ENCODE measurements at places on chromosomes 7 and 10. TPM values are rescaled to one million over a fixed set of nuclear protein-coding genes. Genes with fewer than 3 reads are reported as not detected.

GPR26 gene
- total RNA-seq, result not detected

DNA sequence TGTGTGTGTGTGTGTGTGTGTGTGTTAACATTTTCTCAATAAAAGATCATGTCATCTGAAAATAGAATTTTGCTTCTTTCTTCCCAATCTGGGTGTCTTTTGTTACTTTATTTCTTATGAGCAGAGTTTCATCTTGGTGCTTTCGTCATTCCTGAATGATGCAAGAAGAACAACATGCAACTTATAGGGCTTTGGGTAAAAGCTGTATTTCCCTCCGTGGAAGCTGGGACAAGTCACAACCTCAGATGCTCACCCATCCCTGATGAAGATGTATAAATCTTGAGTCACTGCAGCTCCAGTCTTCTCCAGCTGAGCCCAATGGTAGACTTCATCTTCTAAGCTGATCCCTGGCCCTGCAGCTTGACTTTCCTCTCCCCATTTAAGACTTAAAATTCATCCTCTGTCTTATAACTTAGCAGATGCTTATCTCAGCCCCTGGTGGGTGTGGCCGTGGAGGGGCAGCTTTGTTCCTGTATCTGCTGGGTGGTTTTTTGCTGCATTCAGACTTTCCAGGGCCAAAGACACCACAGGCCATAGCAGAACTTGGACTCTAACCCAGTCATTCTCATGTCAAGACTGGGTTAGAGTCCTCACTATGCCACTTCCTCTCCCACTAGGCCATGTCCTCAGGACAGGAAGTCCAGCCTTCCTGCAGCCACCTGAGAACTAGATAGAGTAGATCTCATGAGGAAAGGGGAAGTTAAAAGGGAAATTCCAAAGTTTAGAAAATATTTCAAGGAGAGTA lies 356.4 kb downstream of the TNS3 start:
- H3K4me3 ChIP-seq, result no peak overlapping the region
- DNase-seq, result no peak
- no peak overlapping the region for H3K27ac ChIP-seq
- H3K36me3 ChIP-seq, result no peaks in the 10 kb centered on the region

DNA sequence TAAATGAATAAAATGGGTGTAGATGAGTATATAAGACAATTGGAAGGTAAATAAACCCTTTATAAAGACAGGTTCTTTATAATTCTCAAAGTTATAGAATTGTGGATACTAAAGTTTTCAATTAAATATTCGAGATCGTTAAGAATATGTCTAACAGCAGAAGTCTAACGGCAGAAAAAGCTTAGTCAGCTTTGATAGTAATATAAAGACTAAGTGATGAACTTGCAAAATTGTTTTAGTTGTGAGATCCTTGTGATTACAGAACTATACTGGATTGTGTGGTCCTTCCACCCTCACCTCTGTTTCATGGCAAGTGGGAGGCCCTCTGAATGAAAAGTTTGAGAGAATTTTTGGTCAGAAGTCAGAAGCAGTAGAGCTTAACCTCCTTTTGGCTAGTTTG lies 2.3 kb downstream of the THNSL1 start:
- peaks cover 6% of the 10 kb centered on the region for H3K36me3 ChIP-seq
- DNase-seq, result no peak

PSD gene
- total RNA-seq, result 37.4 TPM

DNA sequence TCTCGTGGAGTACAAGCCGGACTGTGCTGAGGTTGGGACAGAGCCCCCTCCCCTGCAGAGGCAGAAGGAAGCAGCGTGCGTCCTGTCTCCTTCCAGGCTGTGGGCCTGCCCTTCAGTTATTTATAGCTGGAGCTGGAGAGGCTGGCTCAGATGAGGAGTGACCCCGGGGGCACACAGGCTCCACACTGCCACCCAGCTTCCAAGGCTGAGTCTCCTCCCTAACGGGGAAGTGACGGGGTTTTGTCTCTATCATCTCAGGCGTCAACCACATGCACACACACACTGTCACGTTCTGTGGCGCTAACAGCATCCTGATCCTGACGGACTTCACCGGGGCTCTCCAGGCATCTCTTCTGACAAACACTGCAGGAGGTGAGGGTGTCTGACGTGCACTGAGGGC lies 25.4 kb downstream of the AMZ1 start:
- peak overlapping the region; percentile 50 for H3K4me3 ChIP-seq
- H3K36me3 ChIP-seq, result peaks cover 14% of the 10 kb centered on the region
- peaks cover 35% of the 10 kb centered on the region for H3K4me1 ChIP-seq
- no peaks in the 10 kb centered on the region for H3K27me3 ChIP-seq

LEP gene
- total RNA-seq, result not detected

DNA sequence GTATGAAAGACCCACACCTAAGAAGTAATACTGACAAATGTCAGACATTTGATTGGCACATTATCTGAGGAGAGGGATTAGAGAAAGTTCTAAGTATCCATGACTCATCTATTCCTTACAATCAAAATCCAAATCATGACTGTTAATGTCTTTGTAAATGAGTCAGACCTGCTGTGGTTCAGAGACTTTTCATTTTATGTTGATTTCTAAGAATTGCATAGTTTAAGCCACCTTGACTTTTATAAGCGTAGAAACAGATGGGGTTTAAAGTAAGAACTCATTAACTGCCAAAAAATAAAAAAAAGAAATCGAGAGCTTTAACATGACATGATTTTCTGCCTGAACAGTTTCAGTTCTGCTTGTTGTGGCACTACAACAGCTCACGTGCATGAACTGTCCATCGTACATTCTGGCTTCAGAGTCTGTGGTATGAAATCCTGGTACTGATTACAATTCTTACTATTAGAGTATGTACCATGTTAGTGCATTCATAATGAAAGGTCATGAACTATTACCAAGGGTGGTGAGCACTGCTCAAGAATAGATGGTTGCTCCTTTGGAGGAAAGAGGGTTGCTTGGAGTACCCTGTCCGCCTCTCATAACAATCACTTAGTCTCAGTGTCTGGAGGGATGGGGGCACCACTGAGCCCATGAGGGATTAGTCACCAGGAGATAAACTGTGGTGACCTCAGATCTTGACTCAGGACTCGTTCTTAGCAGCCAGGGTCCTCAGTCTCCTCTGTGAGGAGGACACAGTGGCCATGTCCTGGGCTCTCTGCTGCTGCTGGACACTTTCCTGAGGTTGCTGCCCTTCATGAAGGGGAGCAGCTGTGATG lies 42.2 kb downstream of the ACSM6 start:
- no peak overlapping the region for H3K27ac ChIP-seq
- no peak for DNase-seq
- no peaks in the 10 kb centered on the region for H3K27me3 ChIP-seq
- H3K4me3 ChIP-seq, result no peak overlapping the region
- H3K36me3 ChIP-seq, result peaks cover 7% of the 10 kb centered on the region

- no peak overlapping the region for H3K4me3 ChIP-seq
- H3K36me3 ChIP-seq, result peaks cover 6% of the 10 kb centered on the region
- H3K27me3 ChIP-seq, result no peaks in the 10 kb centered on the region
- H3K27ac ChIP-seq, result no peak overlapping the region
- H3K4me1 ChIP-seq, result no peaks in the 10 kb centered on the region
- DNase-seq, result no peak
Measured at GRCh38 chr7:854118-854775, 22.0 kb downstream of the SUN1 start.

DNA sequence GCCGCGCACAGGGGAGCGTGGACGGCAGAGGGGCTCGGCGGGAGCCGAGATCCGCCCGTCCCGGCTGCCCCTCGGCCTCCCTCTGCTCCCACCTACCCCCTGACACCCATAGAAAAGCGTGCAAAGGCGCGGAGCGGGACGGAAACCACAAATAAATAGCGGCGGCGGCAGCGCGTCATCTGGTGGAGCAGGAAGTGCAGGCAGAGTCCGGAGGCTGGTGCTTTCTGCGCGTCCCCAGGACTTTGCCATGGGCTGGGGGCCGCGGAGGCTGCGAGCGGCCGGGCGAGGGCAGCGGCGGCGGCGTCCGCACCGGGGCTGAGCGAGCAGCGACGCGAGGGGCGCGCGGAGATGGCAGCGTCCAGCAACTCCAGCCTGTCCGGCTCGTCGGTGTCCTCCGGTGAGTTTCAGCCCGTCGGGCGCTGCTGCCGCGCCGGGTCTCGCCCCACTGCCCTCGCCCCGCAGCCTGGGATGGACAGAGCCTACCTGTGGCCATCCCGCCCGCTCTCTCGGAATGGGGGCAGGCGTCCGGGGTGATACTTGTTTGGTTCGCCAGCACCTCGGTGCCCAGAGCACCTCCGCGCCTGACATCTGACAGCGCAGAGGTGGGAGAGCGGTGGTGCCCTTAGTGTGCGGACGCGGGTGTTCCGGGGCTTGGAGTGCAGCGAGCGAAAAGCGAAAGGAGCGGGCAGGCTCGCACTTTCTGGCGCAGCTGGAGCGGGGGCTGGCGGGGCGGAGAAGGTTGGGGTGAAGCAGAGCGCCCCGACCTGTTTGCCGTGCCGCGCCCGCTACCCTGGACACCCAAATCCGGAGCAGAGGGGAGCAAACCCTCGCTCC lies at the start of gene CHN2:
Gene CHN2, plus strand, starts transcription at position 182 of the 834 bp plus-strand sequence.
- H3K4me3 ChIP-seq, result peak within 1 kb of the TSS; percentile 88
- H3K4me1 ChIP-seq, result peaks cover 10% of the 10 kb centered on the region
- peak; percentile 53 for DNase-seq
- peaks cover 64% of the 10 kb centered on the region for H3K27me3 ChIP-seq
- peak within 1 kb of the TSS; percentile 83 for H3K27ac ChIP-seq

- no peak overlapping the region for H3K4me3 ChIP-seq
- peaks cover 12% of the 10 kb centered on the region for H3K36me3 ChIP-seq
- no peak for DNase-seq
- no peaks in the 10 kb centered on the region for H3K4me1 ChIP-seq
Measured at GRCh38 chr10:43623351-43623750, 17.1 kb downstream of the ZNF485 start.

NUTM2B gene
- total RNA-seq, result 1.8 TPM

DNA sequence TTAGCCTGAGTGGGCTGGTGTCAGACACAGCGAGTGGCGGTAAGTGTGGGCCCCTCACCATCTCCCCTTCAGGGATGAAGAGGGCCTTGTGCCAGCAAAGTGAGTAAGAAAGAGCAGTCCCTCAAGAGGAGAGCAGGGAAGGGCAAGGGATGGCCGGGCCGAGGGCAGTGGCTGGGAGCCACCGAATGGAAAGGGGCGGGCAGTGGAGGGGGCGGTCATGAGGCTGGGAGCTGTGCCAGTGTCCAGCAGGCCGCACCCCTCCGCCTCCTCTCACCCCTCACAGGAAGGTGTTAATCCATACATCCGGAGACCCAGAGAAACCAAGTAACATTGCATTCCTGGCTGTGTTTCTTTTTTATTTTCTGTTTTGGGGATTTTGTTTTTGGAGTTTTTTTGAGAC lies 28.6 kb upstream of the RASGEF1A start:
- no peaks in the 10 kb centered on the region for H3K36me3 ChIP-seq
- H3K27ac ChIP-seq, result no peak overlapping the region
- no peak for DNase-seq
- peaks cover 5% of the 10 kb centered on the region for H3K4me1 ChIP-seq
- no peak overlapping the region for H3K4me3 ChIP-seq

DNA sequence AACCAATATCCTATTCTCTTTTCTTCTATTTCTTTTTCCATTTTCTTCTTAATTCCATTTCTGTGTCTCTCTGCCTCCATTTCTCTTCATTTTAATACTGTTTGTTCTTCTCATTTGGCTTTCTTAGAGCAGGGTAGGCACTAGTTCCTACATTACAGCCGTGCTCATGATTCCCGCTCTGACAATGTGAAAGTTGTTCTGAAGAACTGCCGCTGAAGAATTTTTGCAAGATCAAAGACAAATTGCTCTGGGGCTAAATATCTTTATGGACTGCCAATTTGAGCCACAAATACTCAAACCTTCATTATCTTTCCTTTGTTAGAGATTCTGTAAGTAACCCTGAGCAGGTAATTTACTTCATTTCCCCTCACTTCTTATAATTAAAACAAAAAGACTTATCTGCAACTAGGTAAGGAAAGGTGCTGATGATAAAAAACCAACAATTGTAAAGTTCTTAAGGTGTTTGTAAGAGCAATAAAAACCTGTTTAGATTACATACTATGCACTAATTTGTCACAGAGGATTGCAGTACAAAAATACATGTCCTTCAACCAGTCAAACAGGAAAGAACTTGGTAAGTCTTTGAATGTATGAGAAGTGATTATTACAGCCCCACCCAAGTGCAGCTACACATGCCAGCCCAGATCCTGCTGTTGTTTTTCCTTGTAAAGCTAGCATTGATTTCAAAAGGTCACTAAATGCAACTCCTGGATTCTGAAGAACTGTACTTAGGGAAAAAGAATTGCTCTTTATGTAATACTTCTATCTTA lies 127.5 kb downstream of the COL28A1 start:
- H3K4me3 ChIP-seq, result no peak overlapping the region
- no peak for DNase-seq
- H3K27ac ChIP-seq, result no peak overlapping the region
- H3K36me3 ChIP-seq, result peaks cover 5% of the 10 kb centered on the region

- no peaks in the 10 kb centered on the region for H3K27me3 ChIP-seq
- no peak overlapping the region for H3K27ac ChIP-seq
- H3K4me1 ChIP-seq, result peaks cover 12% of the 10 kb centered on the region
- DNase-seq, result no peak
- no peaks in the 10 kb centered on the region for H3K36me3 ChIP-seq
Measured at GRCh38 chr10:73983096-73984047, 14.5 kb upstream of the VCL start.

DNA sequence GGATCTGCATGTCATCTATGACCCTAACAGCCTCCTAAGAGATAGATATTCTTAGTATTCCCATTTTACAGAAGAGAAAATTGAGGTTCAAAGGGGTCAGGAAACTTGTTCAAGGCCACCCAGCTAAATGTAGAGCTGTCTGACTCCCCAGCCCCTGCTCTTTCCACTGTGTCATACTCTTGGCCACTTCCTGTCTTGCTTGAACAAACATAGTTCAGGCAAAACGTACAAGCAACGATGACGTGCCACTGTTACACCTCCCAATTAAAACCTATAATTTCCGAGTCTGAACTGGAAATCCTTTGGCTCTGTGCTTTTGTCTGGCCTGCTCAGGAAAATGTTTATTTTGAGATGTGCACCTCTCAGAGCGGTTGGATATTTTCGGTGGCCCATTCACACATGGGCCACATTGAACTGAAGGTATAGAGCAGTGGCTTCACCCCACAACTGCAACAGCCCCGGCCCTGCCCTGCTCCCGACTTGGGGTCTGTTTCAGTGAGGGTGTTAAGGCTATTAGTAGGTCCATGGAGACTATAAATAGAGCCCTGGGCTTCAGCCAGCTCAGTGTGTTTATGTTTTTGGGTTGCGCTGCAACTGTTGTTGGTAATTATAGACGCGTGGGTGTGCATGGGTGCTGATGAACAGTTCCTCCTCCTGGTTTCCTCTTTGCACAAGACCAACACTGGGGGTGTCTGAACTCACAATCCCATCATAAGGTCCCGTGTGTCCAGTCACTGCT lies 172.3 kb upstream of the ADO start:
- no peak for DNase-seq
- peak overlapping the region; percentile 62 for H3K27ac ChIP-seq
- H3K36me3 ChIP-seq, result no peaks in the 10 kb centered on the region
- no peaks in the 10 kb centered on the region for H3K27me3 ChIP-seq

All from neural crest cell (in vitro differentiated cells).